ENCODE measurements at places on chromosomes 16 and 17. TPM values are rescaled to one million over a fixed set of nuclear protein-coding genes. Genes with fewer than 3 reads are reported as not detected.

- no peak overlapping the region for H3K27ac ChIP-seq
- peak; percentile 87 for DNase-seq
- peaks cover 61% of the 10 kb centered on the region for H3K27me3 ChIP-seq
- no peaks in the 10 kb centered on the region for H3K4me1 ChIP-seq
Measured at GRCh38 chr17:7023576-7024401, 939 bp downstream of the BCL6B start.

GRCh38 chr16:24844101-24845030 is 1.4 kb upstream of the SLC5A11 start:
- H3K27me3 ChIP-seq, result peaks cover 3% of the 10 kb centered on the region
- H3K27ac ChIP-seq, result peak overlapping the region; percentile 27
- no peaks in the 10 kb centered on the region for H3K4me1 ChIP-seq
- H3K36me3 ChIP-seq, result no peaks in the 10 kb centered on the region
- no peak for DNase-seq
- no peak overlapping the region for H3K4me3 ChIP-seq

- peaks cover 12% of the 10 kb centered on the region for H3K27me3 ChIP-seq
- no peaks in the 10 kb centered on the region for H3K36me3 ChIP-seq
- no peak overlapping the region for H3K4me3 ChIP-seq
- DNase-seq, result no peak
- no peaks in the 10 kb centered on the region for H3K4me1 ChIP-seq
Measured at GRCh38 chr16:66414891-66415290, 12.2 kb upstream of the BEAN1 start.

GRCh38 chr17:36024106-36024869 is 6.5 kb upstream of the CCL23 start:
- peaks cover 32% of the 10 kb centered on the region for H3K27me3 ChIP-seq
- H3K27ac ChIP-seq, result no peak overlapping the region
- DNase-seq, result no peak
- H3K4me1 ChIP-seq, result no peaks in the 10 kb centered on the region

- H3K4me3 ChIP-seq, result no peak overlapping the region
- DNase-seq, result no peak
- peaks cover 13% of the 10 kb centered on the region for H3K4me1 ChIP-seq
- H3K27me3 ChIP-seq, result peaks cover 10% of the 10 kb centered on the region
- no peak overlapping the region for H3K27ac ChIP-seq
Measured at GRCh38 chr17:79929257-79930061, 90.2 kb upstream of the CBX4 start.

DNA sequence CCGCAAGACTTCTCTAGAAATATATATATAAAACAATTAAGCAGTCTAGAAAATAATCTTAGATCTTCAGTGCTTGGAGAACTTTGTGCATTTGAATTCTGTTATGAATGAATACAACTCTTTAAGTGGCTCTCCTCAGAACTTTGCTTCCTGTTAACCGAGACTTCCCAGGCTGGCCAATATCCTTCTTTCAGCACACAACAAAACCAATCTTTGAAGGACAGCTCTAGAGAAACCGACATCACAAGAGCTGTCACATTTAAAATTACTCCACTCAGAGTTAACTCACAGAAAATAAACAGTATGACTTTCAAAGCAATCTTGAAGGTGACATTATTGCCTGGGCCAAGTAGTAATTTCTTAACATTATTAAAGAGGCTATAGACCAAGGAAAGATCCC is 49.7 kb upstream of the ITGA2B start:
- DNase-seq, result no peak
- peaks cover 12% of the 10 kb centered on the region for H3K4me1 ChIP-seq
- H3K4me3 ChIP-seq, result no peak overlapping the region
- no peaks in the 10 kb centered on the region for H3K27me3 ChIP-seq
- peaks cover 11% of the 10 kb centered on the region for H3K36me3 ChIP-seq

DNA sequence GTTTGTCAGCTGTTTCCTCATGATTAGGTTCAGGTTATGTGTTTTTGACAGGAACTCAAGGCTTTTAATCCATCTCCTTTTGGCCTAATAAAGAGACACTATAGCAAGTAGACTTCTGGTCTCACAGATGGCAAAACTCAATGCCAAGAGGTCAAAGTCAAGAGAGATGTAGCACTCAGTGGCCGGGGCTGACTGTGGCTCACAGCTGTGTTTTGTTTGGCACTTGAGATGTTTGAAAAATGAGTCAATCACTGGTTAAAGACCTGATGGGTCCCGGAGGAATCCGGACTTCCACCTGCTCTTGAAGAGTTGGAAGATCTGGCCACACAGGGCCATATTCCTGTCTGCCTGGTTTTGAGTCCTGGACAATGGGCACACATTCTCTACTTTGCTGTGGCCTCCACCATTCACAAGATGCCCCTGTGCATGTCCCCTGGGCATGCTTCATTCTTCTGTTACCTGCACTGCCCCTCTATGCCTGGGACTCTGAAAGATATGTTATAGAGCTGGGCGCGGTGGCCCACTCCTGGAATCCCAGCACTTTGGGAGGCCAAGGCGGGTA is 210.3 kb downstream of the SNX29 start:
- H3K4me1 ChIP-seq, result peaks cover 7% of the 10 kb centered on the region
- no peaks in the 10 kb centered on the region for H3K36me3 ChIP-seq
- H3K27me3 ChIP-seq, result no peaks in the 10 kb centered on the region
- no peak overlapping the region for H3K27ac ChIP-seq
- no peak for DNase-seq

- no peak for DNase-seq
- peaks cover 14% of the 10 kb centered on the region for H3K4me1 ChIP-seq
- no peaks in the 10 kb centered on the region for H3K36me3 ChIP-seq
- no peak overlapping the region for H3K4me3 ChIP-seq
Measured at GRCh38 chr16:86391486-86391885, 118.8 kb upstream of the FOXF1 start.

DNA sequence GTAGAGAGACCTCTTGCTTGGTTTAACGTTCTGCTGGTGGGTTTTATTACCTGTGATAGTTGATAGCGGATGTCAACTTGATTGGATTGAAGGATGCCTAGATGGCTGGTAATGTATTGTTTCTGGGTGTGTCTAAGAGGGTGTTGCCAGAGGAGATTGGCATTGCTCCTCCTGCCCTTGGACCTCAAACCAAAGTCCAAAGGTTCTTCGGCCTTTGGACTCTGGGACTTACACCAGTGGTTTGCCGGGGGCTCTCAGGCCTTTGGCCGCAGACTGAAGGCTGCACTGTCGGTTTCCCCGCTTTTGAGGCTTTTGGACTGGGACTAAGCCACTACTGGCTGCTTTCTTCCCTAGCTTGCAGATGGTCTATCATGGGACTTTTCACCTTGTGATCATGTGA is 17.5 kb upstream of the TNRC6C start:
- DNase-seq, result no peak
- no peak overlapping the region for H3K27ac ChIP-seq
- peaks cover 4% of the 10 kb centered on the region for H3K27me3 ChIP-seq
- no peak overlapping the region for H3K4me3 ChIP-seq

DNA sequence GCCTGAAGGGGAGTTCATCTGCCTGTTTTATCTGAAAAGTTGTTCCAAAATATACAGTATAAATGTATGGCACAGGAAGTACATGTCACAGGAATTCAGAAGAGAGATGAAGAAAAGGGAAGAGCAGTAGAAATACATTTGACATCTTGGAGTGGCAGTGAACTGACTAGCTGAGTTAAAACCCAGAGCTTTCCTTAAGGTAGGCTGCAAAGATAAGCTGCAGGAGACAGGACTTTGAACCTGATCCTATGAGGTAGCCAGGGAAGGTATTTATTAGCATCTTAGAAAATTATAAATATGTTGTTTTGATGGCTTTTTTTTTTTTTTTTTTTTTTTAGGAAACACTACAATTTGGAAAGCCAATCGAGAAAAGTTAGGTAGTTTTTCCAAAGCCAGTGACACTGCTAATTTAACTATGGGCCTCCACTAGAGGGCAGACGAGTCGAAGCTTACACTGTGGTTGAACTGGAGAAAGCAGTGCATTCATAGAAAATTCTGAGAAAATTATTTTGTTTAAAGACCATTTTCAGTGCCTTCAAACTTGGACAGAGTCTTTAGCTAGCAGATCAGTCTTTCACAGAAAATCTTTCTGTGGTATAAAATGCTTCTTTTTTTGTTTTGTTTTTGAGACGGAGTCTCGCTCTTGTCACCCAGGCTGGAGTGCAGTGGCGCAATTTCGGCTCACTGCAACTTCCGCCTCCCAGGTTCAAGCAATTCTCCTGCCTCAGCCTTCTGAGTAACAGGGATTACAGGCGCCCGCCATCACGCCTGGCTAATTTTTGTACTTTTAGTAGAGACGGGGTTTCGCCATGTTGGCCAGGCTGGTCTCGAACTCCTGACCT is 122.3 kb downstream of the SSH2 start:
- no peaks in the 10 kb centered on the region for H3K36me3 ChIP-seq
- H3K4me3 ChIP-seq, result no peak overlapping the region
- no peak for DNase-seq
- H3K4me1 ChIP-seq, result no peaks in the 10 kb centered on the region
- H3K27me3 ChIP-seq, result no peaks in the 10 kb centered on the region
- peak overlapping the region; percentile 22 for H3K27ac ChIP-seq

- H3K27me3 ChIP-seq, result peaks cover 10% of the 10 kb centered on the region
- peak overlapping the region; percentile 82 for H3K4me3 ChIP-seq
- no peaks in the 10 kb centered on the region for H3K36me3 ChIP-seq
- peak overlapping the region; percentile 88 for H3K27ac ChIP-seq
Measured at GRCh38 chr17:81517339-81518112, 4.9 kb upstream of the ACTG1 start.

GRCh38 chr17:69577098-69577497 is 162.6 kb downstream of the MAP2K6 start:
- H3K4me1 ChIP-seq, result peaks cover 23% of the 10 kb centered on the region
- DNase-seq, result no peak
- no peak overlapping the region for H3K4me3 ChIP-seq
- no peaks in the 10 kb centered on the region for H3K36me3 ChIP-seq
- peaks cover 4% of the 10 kb centered on the region for H3K27me3 ChIP-seq

GRCh38 chr16:72939247-72939646 is 108.7 kb downstream of the ZFHX3 start:
- H3K4me3 ChIP-seq, result peak overlapping the region; percentile 58
- peaks cover 25% of the 10 kb centered on the region for H3K36me3 ChIP-seq
- H3K4me1 ChIP-seq, result peaks cover 53% of the 10 kb centered on the region
- H3K27me3 ChIP-seq, result no peaks in the 10 kb centered on the region

DNA sequence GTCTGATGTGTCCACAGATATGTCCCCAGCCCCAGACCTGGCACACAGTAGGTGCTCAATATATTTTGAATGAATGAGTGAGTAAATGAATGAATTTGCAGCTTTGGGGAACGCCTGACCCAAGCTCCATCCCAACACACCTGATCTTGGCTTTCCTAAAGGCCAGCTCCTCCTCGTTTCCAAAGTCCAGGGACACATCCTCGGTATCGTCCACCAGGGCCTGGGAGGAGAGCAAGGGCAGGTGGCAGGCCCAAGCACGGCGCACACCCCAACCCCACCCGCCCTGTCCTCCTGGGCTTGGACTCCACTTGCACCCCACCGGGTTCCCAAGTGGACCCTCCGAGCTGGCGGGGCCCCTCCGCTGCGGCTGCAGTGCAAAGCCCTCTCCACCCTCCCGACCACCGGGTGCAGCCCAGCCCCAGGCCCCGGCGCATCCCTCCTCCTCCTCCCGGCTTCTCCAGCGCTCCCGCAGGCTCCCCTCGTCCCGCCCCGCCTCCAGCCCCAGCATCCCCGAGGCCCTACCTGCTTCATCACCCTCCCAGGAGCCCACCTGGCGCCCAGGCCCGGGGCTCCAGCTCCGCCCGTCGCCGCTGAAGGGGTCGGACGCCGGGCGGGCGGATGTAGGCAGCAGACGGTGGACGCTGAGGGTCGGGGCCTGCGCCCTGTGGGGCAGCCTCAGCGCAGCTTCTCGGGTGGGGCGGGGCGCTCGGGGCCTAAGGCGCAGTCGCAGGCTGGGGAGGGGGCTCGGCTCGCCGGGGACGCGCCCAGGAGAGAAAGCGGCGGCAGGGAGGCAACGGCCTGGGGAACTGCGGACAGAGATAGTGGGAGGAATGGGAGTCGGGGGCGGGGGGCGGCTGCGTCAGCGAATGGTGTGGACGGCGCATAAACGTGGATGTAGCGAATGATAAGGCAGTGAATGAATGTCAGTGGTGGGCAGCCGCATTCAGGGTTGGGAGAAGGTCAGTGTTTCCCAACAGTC is at the start of gene TVP23A:
TSS of gene TVP23A (minus strand) at position 832 of the 979 bp plus-strand sequence. CDS start at position 531, 301 bp downstream.
- peaks cover 6% of the 10 kb centered on the region for H3K27me3 ChIP-seq
- H3K4me1 ChIP-seq, result peaks cover 5% of the 10 kb centered on the region
- H3K4me3 ChIP-seq, result peak within 1 kb of the TSS; percentile 80

DNA sequence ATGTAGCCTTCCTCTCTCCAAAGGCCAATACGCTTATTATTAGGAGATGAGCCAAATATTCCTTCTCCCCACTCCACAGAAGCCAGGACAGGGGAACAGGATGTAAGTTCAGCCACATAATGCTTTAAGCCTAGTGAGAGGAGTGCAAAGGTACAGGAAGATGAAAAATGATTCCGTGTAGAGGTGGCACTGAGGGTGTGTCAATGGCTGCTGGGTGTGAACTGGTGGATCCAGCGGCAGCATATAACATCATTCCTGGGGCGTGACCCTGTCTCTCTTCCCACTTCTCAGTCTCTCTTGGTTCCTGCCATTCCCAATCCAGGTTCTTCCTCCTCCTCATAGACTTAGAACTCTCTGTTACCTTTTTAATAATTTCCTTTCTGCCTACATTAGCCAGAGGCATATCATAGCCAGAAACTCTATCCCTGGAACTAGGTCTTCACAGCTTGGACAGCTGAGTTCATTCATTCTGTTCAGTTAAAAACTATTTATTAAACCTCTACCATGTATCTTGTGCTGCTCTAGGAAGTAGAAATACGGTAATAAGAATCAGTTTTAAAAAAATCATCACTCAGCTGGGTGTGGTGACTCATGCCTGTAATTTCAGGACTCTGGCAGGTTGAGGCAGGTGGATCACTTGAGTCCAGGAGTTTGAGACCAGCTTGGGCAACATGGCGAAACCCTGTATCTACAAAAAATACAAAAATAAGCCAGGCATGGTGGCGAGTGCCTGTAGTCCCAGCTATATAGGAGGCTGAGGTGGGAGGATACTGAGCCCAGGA is 58.0 kb upstream of the FAM20A start:
- H3K4me3 ChIP-seq, result no peak overlapping the region
- H3K4me1 ChIP-seq, result no peaks in the 10 kb centered on the region
- H3K27me3 ChIP-seq, result no peaks in the 10 kb centered on the region
- DNase-seq, result no peak

Gene KRT31
- not detected for total RNA-seq

Gene GPR142
- total RNA-seq, result 4.1 TPM

Measured in type B pancreatic cell (in vitro differentiated cells).